ENCODE measurements at places on chromosomes 13 and 19.
A peak's percentile ranks its signal among the peaks of the same experiment; 100 is the strongest.

DNA sequence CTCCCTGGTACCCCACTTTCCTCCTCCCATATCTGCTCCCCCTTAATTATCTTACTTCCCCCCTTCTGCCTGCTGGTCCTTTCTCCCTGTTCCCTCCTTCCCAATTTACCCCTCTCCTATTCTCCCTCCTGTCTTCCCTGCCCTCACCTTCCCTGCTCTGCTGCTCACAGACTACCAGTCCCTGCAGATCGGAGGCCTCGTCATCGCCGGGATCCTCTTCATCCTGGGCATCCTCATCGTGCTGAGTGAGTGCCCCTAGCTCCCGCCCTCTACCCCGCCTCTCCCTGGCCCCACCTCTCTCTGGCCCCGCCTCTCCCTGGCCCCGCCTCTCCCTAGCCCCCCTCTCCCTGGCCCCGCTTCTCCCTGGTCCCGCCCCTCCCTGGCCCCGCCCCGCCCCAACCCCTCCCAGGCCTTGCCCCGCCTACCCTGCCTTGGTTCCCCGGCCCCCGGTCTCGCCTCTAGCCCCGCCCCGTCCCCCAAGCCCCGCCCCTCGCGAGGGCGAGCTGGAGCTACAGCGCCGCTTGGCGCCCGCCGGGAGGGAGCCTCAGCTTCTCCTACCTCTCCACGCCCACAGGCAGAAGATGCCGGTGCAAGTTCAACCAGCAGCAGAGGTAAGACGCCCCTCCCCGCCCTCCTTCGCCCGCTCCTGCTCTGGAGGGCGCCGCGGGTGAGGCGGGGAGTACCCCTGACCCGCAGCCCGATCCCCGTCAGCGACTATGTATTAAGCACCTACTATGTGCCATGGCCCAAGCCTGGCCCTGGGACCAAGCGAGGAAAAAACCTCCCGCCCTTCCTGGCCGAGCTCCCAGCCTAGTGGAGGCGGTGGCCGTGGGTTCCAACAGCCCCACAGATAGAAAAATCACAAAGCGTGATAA, 1.9 kb upstream of the FXYD7 start:
- DNase-seq, result peak; percentile 81

GRCh38 chr13:20182231-20182846, 10.4 kb downstream of the GJB2 start:
- peak; percentile 93 for DNase-seq

DNA sequence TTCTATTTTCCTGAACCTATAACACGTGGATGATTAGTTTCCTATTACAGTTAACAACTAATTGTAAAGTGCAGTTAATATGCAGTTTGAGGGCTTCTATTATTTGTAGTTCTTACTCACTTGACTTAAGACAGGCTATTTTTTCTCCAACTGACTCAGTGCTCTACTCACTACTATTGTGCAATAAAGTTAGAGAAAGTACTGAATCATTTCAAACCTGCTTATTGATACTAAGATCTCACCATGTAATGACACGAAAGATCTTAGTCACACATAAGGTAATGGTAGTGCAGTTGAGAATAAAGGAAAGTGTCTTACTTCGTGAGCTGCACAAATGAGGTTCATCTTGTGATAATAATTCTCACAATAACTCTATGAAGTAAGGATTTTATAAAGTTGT, 22.8 kb upstream of the ITM2B start:
- DNase-seq, result no peak

- DNase-seq, result no peak
These were observed 51.3 kb downstream of the RAB20 start for GRCh38 chr13:110509971-110510786.

DNA sequence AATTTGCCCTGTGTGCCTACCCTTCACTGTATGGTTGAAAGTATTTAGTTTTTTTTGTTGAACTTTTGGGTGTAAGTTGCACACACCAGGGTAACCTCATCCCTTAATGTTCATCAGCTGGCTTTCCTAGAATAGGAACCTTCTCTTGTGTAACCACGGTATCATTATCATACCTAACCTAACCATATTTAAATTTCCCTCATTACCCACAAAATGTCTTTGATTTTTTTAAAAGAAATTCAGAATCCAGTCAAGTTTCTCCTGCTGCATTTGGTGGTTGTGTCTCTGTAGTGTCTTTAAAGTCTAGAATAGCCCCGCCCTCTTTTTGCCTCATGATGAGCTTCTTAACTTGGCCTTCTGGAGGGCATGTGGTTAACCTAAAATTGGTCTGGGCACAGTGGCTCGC, 80.3 kb downstream of the RYR1 start:
- DNase-seq, result no peak

GRCh38 chr19:2811735-2812413, 7.8 kb upstream of the ZNF554 start:
- no peak for DNase-seq

- no peak for DNase-seq
These were observed 442 bp downstream of the ZNF420 start for GRCh38 chr19:37078717-37079032.

- DNase-seq, result peak; percentile 43
These were observed 1.5 kb downstream of the SMAD9 start for GRCh38 chr13:36918246-36919131.

GRCh38 chr19:29945433-29945832, 3.4 kb downstream of the URI1 start:
- no peak for DNase-seq

DNA sequence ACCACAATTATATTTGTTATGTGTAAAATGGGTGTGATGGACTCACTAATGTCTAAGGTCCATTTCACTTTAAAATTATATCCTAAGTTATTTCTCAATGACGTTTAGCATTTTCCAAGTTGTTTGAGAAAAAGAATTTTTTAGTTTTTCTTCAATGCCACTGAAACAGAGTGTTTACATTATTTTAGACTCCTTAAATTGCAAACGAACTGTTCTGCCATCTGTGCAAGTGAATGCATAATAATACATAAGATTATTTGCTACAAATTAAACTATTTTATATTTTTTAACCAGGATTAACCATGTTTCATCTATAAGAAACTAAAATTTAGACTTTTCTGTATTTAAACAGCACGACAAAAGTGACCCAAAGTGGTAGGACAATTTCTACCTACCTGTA, 425.4 kb downstream of the NDFIP2 start:
- no peak for DNase-seq

DNA sequence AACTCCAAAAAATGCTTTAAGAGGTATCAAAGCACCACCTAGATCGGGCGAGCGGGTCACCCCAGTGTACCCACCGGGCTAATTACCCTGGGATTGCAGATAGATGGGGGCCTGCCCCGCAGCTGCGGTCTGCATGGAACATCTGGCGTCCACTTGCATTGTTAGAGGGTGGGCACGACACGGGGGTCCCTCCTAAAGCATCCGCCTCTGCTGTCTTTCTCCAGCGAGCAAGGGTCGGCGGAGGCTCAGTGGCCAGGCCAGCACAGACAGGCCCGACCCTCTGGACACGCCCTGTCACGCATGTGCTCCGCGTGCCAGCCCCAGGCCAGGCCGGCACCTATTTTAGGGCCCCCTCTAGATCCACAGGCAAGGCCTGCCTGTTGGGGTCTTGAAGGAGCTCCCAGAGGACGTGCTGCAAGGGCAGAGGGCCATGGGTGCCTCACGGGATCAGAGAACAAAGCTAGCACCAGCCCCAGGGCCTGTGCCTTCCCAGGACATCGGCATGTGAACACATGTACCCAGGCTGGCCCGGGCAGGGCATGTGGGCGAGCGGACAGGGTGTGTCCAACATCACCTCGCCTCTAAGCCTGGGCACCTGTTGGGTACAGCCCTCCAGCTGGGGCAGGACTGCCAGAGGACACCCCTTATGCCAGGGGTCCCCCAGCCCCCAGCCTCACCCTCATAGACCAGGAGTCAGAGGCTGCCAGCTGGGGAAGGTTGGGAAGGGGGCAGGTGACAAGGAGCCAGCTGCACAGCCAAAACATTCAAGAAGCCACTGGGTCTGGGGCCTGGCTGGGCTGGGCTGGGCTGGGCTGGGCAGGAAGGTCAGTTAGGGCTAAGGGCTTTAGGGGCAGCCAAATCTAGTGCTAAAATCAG, 35.6 kb upstream of the NANOS3 start:
- DNase-seq, result no peak

DNA sequence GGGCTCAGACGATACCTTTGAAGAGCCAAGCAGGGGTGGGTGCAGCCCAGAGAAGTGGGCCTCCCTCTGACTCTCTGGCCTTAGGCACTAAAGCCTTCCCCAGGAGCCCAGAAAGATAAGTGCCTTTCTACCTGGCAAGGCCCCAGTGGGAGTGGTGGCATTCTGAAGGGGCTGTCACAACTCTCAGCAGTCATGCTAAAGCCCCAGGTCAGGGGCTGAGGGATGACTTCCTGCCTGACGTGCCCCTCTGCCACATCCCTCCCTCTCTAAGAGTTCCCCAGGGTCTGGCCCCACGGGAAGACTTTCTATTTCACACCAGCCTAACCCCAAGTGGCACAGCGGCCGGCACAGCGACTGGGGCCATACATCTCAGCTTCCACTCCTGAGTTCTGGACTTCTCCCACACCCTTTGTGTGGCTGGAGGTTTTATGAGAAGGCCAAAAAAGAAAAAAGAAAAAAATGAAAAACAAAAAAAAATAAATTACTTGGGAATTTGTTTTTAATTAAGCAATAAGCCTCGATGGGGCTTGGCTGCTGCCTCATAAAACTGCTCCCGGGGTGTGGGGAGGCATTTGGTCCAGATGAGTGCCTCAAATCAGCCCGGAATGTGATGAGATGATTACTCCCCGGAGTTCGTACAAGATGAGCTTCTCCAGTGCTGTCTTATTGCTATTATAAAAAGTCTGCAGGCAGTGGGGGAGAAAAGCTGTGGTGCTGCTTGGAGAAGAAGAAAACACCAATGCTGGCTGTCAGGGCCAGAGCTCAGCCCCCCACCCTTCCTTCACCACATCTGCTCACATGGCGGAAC, 28.5 kb upstream of the PLEKHF1 start:
- DNase-seq, result no peak

- DNase-seq, result no peak
These were observed 96.5 kb downstream of the KL start for GRCh38 chr13:33112766-33113165.

GRCh38 chr19:43662487-43662886, 7.5 kb downstream of the PLAUR start:
- no peak for DNase-seq

GRCh38 chr19:30848636-30849425, 476.6 kb downstream of the ZNF536 start:
- peak; percentile 46 for DNase-seq

DNA sequence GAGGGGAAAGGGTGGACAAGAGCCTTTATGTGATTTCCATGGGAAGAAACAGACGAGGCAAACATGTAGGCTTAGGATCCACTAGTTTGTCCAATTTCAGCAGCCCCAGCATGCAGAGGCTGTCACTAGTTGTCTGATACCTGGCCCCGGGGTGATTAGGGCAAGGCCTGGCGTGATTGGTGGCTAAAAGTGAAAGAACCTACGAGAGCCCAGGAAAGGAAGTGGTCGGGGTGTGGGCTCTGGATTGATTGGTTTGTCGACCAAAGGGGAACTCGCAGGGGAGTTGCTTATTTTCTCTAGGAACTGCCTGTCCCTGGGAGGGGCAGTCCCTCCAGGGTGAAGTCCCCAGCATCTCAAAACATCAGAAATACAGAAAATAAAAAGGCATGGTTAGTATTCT, 64.2 kb upstream of the UQCRFS1 start:
- no peak for DNase-seq
